ENCODE measurements at places on chromosomes 4 and X.

DNA sequence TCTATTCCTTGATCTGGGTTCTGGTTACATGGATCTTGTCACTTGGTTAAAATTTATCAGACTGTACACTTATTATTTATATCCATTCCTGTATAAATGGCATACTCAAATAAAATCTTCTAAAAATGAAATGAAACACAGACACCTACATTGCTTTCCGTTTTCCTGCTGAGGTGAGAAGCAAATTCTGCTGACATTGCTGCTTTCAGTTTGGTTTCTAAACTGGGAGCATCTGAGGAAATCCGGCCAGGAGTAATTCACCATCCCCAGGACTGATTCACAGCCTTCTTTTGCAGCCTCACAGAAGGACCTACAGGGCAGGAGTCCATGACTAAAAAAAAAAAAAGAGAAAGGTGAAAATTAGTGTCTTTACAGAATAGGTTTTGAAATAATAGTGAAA is 93.6 kb downstream of the CORIN start:
- no peak for DNase-seq

DNA sequence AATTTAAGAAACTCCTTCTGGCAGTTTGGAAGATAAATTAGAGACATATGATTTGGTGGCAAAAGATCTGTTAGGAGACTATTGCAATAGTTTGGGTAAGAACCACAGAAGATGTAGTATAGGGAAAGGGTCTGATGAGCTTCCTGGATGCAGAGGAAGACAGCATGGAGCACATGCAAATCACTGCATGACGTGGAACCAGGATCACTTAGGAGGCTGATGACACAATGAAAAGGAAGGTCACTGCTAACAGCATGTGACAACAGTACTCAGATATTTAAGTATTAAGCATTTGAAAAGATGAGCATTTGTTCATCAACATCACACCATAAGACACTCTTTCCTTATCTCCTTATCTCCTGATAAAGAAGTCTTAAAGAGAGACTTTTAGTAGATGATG is 167.8 kb upstream of the LDB2 start:
- no peak for DNase-seq

GRCh38 chr4:8494218-8494617 is 53.6 kb downstream of the TRMT44 start:
- DNase-seq = no peak

DNA sequence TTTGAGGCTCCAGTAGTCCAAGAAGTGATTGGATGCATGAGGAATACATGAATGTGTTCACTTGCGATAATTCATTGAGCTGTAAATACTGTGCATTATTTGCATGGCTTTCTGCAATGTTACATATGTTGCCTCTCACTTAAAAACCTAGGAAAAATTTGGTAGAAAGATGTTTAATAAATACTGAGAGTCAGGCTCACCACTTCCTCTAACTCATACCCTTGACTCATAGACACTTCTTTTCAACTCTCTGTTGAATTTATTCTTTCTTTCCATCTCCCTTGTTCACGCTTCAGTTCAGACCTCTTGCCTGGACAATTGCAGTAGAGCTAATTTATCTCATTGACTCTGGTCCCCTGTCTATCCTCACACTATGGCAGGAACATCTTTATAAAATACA is 35.8 kb upstream of the LEF1 start:
- DNase-seq = no peak

DNA sequence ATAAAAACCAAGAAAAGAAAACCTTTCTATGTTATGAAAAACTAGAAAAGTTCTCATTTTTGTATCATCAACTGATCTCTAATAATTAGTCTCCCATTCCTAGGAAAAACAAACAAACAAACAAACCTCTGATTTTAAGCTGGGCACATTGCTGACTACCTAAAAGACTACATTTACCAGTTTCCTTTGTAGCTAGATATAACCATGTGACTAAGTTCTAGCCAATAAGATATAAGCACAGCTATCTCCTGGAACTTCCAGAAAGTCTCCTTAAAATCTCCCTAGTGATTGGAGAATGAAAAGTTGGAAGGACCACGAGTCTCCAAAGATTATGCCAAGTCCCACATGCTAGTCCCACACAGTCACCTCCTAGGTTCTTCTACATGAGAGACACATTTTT is 108.9 kb downstream of the NR3C2 start:
- DNase-seq = no peak

GRCh38 chr4:53010318-53010717 is 148.2 kb downstream of the RASL11B start:
- DNase-seq = no peak

DNA sequence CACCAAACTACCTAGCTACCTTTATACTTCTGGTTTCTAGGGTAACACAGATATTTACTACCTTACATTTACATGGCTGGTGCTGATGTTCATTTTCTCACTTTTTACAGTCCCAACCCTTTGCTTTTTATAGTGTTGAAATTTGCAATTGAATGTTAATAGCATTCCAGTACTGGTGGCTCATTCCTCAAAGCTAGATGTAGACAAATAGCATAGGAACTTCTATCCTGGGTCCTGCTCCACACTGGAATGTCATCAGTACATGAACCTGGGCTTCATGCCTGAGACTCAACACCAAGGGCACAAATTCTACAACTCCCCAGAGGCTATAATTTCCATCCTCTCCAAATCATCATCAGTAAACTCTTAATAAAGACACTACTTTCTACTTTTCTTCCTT is 10.3 kb upstream of the TRMT2B start:
- DNase-seq = no peak

DNA sequence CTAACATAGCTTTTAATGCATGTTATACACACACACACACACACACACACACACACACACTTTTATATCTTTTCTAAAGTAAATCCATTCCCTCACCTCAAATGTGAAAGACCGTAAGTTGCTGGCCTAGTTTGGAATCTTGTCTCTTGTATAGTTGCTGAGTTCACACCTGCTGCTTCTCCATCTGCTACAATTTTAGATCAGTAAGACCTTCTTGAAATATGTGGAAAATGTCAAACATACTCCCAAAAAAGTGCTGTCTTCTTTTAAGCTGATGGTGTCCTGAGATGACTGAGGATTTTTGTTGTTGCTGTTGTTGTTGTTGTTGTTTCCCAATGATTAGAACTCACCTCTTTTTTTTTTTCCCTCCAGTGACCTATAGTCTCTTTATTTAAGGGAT is 121.3 kb downstream of the SNCA start:
- no peak for DNase-seq

DNA sequence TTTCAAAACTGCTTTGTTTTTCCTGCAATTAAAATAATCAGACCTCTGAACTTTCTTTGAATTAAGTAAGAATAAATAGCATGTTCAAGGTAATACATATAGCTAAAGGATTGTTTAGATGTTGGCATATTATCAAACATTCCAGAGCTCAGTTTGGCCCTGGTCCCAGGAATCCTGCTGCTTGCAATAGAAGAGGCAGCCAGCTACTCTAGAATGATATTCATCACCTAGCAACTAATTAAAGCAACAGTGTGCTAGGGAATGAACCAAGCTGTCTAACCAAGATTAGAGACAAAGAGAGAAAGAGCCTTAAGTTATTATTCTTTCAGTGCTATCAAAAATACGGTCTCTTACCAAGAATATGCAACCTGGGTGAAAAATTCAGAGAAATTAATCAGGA is 460.9 kb downstream of the GABRG1 start:
- no peak for DNase-seq

DNA sequence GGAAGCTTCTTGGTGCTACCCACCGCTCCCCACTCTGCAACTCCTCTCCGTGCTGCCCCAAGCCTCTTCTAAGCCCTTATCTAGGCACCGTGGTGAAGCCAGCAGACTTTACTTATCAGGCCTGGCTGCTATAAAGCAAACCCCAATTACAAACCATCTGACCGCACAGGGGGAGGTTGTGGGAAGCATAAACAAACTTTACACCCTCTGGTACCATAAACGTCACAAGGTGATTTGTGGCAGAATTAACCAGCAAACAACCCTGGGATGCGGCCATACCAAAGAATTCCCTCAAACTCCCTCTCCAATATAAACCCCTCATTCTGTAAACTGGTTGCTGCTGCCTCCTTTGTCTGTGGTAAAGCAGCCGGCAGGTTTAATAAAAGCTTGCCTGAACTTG is 55.2 kb downstream of the MAGEC2 start:
- DNase-seq = no peak
